ENCODE measurements at places on chromosomes 16 and 17. TPM values are rescaled to one million over a fixed set of nuclear protein-coding genes. Genes with fewer than 3 reads are reported as not detected.

DNA sequence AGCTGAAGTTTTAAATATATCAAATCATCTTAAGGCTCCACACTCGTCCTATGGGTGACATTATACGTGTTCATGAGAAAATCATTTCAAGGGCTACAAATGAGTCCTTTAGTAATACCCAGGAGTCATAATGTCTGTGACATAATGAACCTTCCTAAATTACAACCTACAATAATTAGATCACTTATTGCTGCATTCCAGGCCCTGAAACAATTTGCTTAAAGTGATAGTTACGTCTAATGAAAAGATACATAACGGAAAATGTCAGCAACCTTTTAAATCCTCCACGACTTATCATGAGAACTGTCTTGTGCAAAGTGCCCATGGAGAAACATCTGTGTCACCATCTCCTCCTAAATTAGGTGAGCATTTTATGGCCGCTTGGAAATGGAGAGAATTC, 43.4 kb downstream of the IRX3 start:
- DNase-seq, result no peak

Gene CMTM1
- total RNA-seq, result 11.6 TPM

GRCh38 chr16:2142942-2143877, 5.2 kb upstream of the RAB26 start:
- no peak for DNase-seq

Gene ACSM3
- 1.5 TPM for total RNA-seq

GRCh38 chr16:60739737-60740683, 1296.2 kb downstream of the CDH8 start:
- no peak for DNase-seq

DNA sequence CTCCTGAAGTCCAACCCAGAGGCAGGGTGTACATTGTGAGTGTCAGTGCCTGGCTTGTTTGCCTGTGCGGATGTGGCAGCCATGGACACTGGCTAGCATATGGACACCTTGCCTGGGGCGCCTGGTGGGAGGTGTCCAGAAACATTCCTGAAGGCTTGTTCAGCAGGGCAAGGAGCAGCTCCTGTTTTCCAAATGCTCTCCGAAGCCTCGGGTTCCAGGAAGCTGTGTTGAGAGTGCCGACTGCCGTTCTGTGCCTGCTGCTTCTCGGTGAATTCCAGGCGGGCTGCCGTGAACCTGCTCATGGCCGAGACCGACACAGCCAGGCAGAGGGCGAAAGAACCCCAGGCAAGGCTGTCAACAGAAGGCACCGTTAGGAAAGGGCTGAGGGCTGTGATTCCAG, 10.9 kb upstream of the DHRS7C start:
- DNase-seq, result no peak

Gene GAS7
- total RNA-seq, result 4.9 TPM

Gene PIRT
- total RNA-seq, result not detected

Gene SNX20
- total RNA-seq, result 26.2 TPM

Gene EVI2B
- total RNA-seq, result 28.0 TPM

DNA sequence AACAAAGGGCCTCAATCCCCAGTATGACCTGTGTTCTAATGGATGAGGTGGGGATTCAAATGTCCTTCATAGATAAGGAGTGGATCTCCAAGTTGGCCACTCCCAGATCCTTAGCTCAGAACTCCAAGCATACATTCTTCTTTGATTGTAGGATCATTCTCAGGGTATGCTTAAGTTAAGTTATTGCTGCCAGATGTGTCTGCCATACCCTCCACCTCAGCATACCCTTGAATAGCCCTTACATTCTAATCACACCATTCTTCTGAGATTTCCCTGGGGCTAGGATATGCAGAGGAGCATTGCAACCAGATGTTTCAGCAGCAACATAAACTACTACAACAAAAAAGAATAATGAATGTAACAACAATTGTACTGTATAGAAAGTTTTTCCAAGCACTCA, 1.6 kb upstream of the KRTAP2-4 start:
- no peak for DNase-seq
